ENCODE measurements at places on chromosomes 4 and X. TPM values are rescaled to one million over a fixed set of nuclear protein-coding genes. Genes with fewer than 3 reads are reported as not detected.

Gene CTAG2
- total RNA-seq = not detected

Gene SOWAHB
- 0.13 TPM for total RNA-seq

Gene PALLD
- 15.7 TPM for total RNA-seq

Gene CXCL1
- total RNA-seq = 0.20 TPM

DNA sequence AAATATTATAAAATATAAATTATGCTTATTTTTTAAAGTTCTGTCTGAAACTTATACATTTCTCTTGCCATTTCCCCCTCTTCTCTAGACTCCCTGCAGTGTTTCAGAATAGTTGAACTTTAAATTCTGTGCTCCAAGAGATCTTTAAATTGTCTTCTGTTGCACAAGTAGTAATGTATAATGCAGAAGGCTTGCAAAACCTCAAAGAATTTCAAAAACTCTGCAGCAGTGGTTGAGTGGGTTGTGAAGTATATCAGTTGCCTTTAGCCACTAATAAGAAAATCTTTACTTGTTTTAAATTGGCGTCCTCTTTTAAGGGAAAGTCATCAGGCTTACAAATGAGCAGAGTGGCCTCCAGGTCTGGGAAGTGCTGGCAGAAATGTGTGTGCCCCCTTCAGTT is 1153.3 kb upstream of the PABPC4L start:
- no peak for DNase-seq

- DNase-seq = no peak
Observed at GRCh38 chr4:93182722-93183121, 645.8 kb upstream of the ATOH1 start.

GRCh38 chr4:55382488-55383003 is 13.2 kb upstream of the TMEM165 start:
- DNase-seq = no peak

- no peak for DNase-seq
Observed at GRCh38 chr4:187090401-187090800, 366.7 kb upstream of the FAT1 start.

DNA sequence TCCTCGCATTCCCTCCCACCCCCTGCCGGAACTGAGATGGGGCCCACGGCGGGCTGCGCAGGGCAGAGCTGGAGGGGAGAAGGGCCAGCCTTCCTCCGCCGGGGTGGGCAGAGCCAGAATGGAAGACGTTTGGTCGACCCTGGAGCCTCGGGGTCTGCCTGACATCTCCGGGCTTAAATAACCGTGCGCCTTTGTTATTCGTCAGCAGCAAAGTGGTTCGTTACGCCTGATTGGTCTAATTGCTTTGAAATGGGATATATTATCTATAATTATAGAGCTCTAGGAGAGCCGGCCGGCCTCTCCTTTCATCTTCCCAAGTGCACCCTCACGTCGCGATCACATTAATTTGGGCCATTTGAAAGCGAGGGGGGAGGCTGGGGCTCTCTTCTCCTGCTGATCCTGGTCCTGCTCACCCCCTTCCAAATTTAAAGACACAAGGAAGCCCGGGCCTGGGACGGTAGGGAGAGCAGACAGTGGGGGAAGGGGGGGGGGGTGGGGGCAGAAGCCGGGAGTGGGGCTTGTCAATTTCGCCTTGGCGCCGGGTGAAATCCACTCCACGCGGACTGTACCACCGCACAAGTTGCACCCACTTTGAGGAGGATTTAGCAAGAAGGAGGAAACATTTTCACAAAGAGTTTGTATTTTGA is 4.7 kb upstream of the MSX1 start:
- no peak for DNase-seq

DNA sequence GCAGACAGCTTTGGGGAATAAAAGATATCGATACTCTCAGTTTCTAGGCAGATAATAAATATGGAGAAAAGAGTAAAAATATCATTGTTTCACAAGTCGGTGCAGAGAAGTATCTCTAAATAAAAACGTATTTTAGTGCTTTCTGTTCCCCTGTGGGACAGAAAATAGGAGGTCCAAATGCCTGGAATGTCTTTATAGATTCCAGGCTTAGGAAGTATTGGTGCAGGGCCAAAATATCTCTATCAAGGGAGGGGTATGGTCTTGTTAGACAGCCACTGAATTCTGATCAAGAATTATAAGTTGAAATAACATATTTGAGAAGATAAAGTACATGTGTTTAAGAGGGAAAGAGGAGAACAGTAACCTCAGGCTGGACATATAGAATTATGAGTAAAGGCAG is 596.4 kb downstream of the PCDH18 start:
- no peak for DNase-seq

GRCh38 chr4:5884796-5885195 is 8.1 kb downstream of the CRMP1 start:
- no peak for DNase-seq
